ENCODE measurements at places on chromosomes 5 and 9.

DNA sequence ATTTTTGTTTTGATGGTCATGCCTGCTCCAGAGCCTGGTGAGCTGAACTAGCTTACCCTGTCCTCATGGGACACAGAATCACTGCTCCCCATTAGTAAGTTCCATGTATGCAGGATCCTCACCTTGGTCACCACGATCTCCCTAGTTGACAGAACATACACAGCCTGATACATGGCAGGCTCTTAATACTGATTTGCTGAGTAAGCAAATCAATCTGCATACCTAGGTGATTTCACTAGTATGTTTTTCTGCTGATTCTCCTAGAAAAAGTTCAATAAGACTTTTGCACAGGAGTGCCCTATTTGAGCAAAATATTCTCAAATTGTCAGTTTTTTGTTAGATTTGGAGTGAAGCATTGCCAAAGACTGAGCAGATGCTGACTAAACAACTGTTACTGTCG, 113.7 kb downstream of the ACER2 start:
- no peak for DNase-seq

GRCh38 chr9:6232336-6232945, 16.8 kb downstream of the IL33 start:
- no peak for DNase-seq

- no peak for DNase-seq
Observed at GRCh38 chr9:2087500-2088313, 72.6 kb downstream of the SMARCA2 start.

DNA sequence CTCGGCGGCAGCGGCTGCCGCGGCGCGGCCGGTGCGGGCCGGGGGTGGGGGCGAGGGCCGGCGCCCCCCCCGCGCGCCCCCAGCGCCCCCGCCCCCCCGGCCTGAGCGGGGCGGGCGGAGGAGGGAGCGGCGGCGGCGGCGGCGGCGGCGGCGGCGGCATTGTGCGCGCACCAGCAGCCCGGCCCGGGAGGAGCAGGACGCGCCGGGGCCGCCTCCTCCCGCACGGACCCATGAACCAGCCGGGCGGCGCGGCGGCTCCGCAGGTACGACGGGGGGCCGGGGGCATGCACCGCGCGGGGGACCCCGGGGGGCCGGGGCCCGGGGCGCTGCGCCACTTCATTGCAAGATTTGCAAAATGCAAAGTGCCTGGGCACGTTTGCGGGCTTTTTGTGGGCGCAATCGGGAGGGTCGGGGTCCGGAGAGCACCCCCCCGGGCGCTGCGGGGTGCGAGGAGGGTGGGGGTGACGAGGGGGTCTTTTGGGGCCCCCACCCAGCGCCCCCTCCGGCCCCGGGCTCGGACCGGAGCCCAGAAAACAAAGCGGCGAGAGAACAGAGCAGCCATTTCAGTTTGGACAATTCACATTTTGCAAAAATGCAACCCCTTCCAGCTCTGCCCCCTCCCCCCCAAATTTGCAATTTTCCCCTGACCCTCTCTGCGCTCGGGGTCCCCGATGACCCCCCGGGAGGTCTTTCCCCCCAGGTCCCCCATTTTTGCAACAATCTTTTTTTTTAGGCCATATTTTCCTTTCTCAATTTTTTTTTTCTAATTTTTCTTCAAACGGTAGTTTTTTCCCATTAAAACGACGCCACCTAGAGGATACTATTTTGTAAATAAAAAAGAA, at the start of gene ZNF618:
TSS of gene ZNF618 (plus strand) at position 159 of the 842 bp plus-strand sequence. CDS start at position 231, 72 bp downstream.
- no peak for DNase-seq

- no peak for DNase-seq
Observed at GRCh38 chr9:27590651-27591050, 17.4 kb upstream of the C9orf72 start.

DNA sequence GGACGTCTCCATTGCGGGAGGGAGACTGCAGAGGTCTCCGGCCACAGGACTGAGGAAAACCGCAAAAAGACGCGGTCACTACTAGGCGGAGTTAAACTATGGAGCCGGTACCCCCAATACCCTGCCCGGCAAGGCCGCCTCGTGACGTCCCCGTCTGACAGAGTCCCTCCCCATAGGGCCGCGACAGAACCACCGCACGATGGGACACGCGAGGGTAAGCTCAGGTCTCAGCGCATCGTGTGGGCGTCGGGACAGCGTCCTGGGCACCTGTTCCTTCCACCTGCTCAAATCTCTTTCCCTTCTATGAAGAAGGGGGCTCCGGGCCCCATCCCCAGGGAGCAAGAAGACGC, 35.2 kb upstream of the GLDC start:
- peak; percentile 93 for DNase-seq

- peak; percentile 49 for DNase-seq
Observed at GRCh38 chr9:21709464-21710058, 92.9 kb upstream of the MTAP start.

DNA sequence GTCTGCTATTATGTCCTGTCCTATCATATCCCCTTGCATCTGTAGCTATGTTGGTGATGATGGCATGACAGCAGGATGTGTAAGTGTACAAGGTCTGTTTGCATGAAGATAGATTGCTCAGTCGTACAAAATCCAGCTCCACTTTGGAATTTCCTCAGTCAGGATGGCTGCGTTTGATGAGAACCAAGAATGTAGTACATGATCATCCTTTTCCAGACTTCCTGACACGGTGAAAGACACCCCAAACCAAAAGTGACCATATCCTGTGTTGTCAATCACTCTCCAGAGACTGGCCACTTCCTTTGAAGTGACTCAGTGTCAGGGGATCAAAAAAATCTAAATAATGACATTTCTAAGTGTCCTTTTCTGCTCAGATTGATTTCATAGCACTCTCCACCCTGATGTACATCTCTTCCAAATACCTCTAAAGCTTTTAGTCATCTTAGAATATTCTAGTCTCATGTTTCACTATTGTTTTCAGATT, 213.4 kb downstream of the PLK2 start:
- DNase-seq: no peak

- DNase-seq: no peak
Observed at GRCh38 chr5:16454686-16455085, 10.9 kb downstream of the ZNF622 start.

- no peak for DNase-seq
Observed at GRCh38 chr5:74464512-74465209, 175.9 kb downstream of the ENC1 start.

- DNase-seq: peak; percentile 54
Observed at GRCh38 chr9:124452841-124453585, 2.8 kb downstream of the ADGRD2 start.

GRCh38 chr5:63820577-63820976, 141.7 kb downstream of the HTR1A start:
- DNase-seq: no peak

- DNase-seq: peak; percentile 15
Observed at GRCh38 chr5:93421987-93422401, 159.0 kb downstream of the NR2F1-AS1 start.

DNA sequence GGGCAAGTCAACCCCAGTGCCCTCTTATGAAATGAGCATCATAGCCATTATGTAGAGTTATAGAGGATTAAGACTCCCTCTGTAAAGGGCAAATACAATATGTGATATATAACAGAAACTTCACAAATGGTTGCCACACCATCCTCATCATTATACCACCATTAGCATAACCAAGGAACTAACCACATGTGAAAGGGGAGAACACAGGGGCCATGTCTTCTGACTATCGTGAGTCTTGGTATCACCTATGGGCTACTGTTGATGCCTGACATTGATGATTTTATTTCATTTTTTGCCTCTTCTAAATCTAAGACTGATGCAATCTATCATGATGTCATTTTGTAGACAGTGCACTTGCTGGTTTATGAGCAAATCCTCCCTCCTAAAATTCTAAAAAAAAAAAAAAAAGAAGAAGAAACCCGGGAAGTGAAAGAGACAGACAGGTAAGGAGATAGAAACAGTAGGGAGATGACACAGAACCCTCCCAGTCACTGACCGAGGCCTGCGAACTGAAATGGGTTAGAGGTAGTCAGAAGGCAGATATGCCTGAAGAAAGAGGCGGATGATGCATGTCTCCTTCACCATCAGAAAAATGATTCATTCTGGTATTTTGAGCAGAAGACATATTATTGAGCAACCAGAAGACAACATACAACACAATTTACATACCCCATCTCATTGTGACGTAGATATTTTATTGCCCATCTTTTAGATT, 266.0 kb downstream of the DMAC1 start:
- no peak for DNase-seq

GRCh38 chr9:1554081-1555035, 460.8 kb upstream of the SMARCA2 start:
- no peak for DNase-seq

DNA sequence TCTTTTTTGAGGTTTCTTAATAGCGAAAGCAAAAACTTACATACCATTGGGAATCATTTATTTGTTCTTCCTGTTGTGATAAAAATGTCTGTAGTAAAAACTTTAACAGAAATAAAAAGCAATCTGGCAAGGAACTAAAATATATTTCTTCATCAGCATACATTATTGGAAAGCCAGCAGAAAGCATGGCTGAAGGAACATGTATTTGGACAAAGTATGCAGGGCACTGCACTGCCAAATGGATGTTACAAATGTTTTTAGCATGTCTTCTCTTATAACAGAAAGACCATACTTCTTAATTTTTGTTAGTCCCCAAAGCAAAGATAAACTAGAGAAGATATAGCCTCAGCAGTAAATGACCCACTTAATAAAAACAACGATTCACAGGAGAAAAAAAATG, 80.5 kb downstream of the SMIM15 start:
- DNase-seq: no peak

GRCh38 chr9:115466756-115467155, 348.8 kb upstream of the TNC start:
- DNase-seq: no peak

DNA sequence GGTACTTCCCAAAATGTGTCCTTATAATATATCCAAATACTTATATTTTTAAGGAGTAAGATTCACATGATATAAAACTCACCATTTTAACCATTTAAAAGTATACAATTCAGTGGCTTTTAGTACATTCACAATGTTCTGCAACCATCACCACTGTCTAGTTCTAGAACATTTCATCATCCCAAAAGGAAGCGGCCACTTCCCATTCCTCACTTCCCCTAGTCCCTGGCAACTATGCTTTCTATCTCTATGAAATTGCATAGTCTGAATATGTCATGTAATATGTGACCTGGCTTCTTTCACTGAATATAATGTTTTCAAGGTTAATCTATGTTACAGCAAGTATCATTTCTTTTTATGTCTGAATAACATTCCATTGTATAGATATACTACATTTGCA, 615.1 kb upstream of the SGCD start:
- no peak for DNase-seq

DNA sequence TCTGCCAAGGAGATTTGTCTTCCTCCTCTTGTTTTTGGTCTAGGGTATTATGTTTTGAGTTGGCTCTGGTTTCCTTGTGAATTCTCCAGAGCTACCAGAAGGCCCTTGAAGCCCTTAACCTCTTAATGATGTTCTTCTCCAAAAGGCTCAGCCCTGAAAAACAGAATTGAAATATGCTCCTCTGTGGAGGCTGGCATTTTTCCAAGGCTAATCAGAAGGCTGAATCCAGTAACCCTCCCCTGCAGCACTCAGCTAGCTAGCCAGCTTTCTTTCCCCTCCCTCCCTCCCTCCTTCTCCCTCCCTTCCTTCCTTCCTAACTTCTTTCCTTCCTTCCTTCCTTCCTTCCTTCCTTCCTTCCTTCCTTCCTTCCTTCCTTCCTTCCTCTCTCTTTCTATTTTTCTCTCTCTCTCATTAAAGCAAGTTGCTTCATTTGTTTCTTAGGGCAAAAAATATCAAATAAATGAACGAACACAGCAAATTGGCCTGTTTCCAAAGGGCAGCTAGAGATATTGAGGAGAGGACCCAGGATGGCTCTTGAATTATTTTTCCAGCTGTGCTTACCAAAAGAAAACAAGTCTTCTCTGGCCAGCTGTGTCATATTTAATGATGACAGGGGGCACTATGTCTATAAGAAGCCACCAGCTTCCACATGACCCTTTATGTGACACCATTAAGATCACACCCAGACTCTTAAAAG, 38.7 kb downstream of the JAKMIP2 start:
- no peak for DNase-seq

- DNase-seq: no peak
Observed at GRCh38 chr5:145762833-145763232, 72.3 kb downstream of the PRELID2 start.

DNA sequence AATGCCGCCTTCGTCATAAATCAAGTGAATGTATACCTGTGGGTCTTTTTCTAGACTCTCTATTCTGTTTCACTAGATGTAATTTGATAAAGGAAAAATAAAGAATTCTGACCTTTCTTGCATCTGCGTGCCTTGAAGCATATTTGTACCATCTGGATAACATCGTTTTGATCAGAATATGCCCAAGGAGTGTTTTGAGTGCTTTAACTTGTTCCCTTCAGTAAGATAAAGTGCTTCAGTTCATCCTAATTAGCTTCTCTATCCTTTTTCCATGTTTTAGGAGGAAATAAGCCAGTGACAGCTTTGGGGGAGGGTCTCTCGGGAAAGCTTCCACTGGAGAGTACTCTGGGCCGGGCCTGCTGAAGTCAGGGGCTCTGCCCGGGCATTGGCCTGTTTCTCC, 113.5 kb upstream of the DAP start:
- no peak for DNase-seq

- peak; percentile 74 for DNase-seq
Observed at GRCh38 chr9:95462249-95463147, 54.3 kb downstream of the PTCH1 start.

- peak; percentile 72 for DNase-seq
Observed at GRCh38 chr9:133396952-133397351, 20.8 kb downstream of the STKLD1 start.

DNA sequence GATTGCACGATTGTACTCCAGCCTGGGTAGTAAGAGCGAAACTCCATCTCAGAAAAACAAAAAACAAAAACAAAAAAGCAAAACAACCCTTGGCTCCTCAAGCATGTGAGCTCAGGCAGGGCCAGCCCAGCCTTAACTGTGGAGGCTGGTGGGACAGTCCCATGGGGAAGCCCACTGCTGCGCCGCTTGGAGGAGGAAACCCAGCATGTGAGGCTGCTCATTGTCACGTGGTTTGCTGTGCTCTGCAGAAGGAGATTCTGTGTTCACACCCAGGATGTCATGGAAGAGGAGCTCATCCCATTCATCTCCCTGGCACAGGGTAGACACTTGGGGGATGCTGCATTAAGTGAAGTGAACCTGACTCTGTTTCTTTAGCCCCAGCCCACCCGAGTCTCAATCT, 4.0 kb downstream of the ZBED3 start:
- no peak for DNase-seq

GRCh38 chr5:54171645-54172384, 138.6 kb downstream of the ARL15 start:
- DNase-seq: no peak

DNA sequence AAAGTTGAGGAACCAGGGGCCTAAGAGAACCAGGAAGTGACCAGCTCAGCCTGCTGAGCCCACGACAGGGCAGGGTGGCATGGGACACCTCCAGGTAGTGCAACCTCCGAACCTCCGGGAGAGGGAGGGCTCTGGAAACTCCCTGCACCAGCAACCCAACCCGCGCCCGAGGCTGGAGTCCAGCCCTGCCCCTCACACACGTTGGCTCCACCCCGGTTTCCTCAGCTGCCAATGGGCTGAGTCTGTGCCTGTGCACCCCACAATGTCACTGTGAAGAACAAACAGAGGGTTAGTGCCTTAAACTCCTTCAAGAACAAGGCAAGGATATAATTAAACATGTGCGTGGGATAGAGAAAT, 17.0 kb upstream of the UNC5A start:
- DNase-seq: peak; percentile 95

GRCh38 chr9:7300484-7300883, 499.1 kb downstream of the DMAC1 start:
- no peak for DNase-seq

Measured in posterior cingulate gyrus (tissue), 11 donors.